Fibroblast of villous mesenchyme (primary cell): ENCODE measurements at places on chromosomes 2 and 18. TPM values are rescaled to one million over a fixed set of nuclear protein-coding genes. Genes with fewer than 3 reads are reported as not detected.

DNA sequence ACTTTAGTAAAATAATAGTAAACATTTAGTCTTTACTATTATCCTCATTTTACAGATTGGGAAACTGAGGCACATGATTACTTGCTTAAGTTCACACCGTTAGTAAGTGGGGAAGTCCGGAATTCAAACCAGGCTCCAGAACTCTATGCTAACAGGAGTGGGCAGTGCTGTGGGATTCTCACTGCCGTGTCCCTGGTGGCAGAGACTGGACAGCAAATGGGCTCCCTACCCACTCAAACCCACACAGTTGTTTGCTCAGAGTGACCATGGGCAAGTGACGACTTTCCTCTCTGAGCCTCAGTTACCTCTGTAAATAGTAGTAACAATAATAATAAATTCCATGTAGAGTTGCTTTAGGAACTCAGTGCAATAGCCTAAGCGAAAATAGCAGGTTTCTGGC lies 24.0 kb downstream of the MAIP1 start:
- no peak for DNase-seq

- DNase-seq: no peak
These were observed 390.7 kb downstream of the METTL4 start for GRCh38 chr18:2180586-2180985.

GRCh38 chr2:100104718-100105677 lies 37.4 kb downstream of the AFF3 start:
- no peak for DNase-seq

NTSR2 gene
- total RNA-seq: not detected in 2 replicates

GRCh38 chr2:98772536-98772935 lies 41.6 kb upstream of the MGAT4A start:
- no peak for DNase-seq

- no peak for DNase-seq
These were observed 7.7 kb downstream of the IGFBP5 start for GRCh38 chr2:216687646-216688045.

- no peak for DNase-seq
These were observed 166.0 kb downstream of the ARL4C start for GRCh38 chr2:234330902-234331301.

HDAC4 gene
- total RNA-seq: 19.6 and 20.3 TPM in 2 replicates

DNA sequence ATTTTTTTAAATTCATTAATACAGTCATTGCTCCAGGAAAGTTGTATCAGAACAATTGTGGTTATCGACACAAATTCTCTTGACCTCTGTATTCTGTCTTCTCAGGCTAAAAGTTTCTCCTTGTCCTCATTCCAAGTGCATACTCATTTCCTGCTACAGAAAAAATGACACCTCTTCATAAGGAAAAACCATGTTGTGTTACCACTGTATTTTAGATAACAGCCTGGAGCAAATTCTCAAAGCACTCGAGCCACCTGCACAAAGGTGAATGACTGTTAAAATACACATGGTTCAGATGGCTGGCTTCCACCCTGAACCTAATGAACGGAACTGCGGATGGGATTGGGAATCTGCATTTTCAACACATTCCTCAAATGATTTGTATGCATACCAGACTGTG lies 586.5 kb downstream of the EPHA4 start:
- no peak for DNase-seq

DNAJC5G gene
- total RNA-seq: not detected in 2 replicates

GRCh38 chr2:768451-768850 lies 91.2 kb upstream of the TMEM18 start:
- DNase-seq: no peak
